Glomerular endothelial cell (primary cell): ENCODE measurements at places on chromosomes 13 and 19. TPM values are rescaled to one million over a fixed set of nuclear protein-coding genes. Genes with fewer than 3 reads are reported as not detected.

FAAP24 gene
- total RNA-seq: 1.6 and 1.9 TPM in 2 replicates

ZNF578 gene
- 3.5 and 4.3 TPM in 2 replicates for total RNA-seq

KASH5 gene
- total RNA-seq: not detected in 2 replicates

TEX29 gene
- not detected in 2 replicates for total RNA-seq

KIR2DL4 gene
- total RNA-seq: 0.41 TPM in 1 of 2 replicates, not detected in the other

TMEM150B gene
- total RNA-seq: not detected in 2 replicates

TMEM86B gene
- total RNA-seq: 1.5 and 2.8 TPM in 2 replicates

ZNF66 gene
- 2.5 and 5.3 TPM in 2 replicates for total RNA-seq

FCGBP gene
- 0.12 and 0.82 TPM in 2 replicates for total RNA-seq

TMEM59L gene
- total RNA-seq: 1.4 and 1.6 TPM in 2 replicates

CCDC9 gene
- 10.0 and 19.9 TPM in 2 replicates for total RNA-seq

DNA sequence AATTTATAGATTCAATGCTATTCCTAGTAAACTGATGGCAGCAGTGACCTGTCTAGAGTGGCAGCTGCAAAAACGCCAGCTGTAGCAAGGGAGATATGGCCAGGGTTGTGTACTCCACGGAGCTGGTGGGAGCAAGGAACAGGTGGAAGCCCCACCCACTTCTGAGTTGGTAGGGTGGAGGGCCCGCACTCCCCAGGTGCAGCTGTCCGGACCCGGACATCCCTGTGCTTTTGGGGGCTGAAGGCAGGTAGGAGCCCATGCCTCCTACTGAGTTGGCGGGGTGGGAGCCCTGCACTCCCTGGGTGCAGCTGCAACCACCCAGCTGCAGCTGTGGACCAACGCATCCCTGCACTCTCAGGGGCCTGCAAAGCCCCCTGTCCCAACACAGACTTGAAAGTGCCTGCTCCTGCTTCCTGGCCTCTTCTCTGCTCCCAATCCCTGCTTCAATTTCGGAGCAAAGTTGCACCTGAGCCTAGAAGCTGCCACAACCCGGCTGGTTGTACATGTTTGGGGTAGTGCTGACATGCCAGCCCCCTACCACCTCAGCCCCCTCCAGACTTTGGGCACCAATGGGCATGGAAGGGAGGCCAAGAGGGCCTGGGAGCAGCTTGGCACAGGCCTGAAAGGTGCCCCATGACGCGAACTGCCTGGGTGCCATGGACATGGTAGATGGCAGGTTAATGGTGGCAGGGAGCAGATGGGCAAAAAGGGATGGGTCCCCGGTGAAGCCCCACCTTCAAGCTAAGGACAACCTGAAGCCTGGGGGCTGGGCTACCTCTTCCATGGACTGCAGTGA is 19.8 kb downstream of the UGGT2 start:
- DNase-seq: no peak

DNA sequence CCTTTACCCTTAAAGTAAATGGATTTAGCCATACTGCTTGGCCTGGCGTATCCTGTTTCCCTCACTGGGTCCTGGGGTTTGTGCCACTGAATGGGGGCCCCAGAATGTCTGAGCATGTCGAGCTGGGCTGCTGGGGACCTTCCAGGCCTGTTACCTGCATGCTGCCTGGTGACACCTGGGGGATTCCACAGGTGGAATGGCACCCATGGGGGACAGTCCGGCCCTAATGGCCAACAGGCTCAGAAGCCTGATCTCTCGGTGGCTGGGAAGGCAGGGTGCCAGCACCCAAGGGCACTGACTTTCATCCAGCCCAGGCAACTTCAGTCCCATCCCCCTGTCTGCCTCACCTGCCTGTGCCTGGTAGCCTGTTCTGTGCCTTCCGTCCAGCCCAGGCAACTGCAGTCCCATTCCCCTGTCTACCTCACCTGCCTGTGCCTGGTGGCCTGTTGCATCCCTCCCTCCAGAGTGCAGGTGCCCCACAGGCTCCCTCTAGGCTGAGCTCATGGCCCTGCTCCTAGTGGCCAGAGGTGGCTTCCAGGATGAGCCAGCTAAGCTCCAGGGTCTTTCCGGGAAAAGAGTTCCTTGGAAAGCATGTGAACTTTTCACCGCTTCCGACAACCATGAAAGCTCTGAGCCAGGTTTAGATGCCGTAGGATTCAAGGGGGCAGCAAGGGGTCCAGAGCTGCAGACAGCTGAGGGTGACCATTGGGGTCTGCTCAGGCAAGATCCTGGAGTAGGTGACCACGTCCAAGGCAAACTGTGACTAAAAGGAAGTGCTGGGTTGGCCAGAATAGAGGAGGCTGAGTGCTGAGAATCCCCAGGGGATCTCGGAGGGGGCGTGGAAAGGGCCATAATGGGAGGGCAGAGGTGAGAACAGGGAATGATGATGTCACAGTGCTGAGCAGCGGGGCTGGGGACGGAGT is 30.3 kb upstream of the ZNF492 start:
- DNase-seq: no peak

DNA sequence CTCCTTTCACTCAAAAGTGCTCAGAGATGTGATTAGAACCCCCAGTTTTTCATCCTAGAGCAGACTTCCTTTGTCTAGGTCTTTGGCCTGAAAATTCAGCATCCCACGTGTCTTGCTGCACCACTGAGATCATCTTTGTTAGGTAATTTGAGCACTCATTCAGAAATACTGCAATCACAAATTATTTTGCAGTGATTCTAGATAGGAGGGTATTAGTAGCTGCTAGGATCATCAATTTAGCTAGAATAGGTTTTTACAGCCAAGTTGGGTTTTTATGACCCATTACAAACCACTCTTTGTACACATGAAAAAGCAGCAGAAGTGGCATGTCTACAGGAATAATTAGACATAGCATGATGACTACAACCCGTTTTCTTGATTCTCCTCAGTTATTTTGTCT is 219.6 kb downstream of the GPC6 start:
- no peak for DNase-seq

DNA sequence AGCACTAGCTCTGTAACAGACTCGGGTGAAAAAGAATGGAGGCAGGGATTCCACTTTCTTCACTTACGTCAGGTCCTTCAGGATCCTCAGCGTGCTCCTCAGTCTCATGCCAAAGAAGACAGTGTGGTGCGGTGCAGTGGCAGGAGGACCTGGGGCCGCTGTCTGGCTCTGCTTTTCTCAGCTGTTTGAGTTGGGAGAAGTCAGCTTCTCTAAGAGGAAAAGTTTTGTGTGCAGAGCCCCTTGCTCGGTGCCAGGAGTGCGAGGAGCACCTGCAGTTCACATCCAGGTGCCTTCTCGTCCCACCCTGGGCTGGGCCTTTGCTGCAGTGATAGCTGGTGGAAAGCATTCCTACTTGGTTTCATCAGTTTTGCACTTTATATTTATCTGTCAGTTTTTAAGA is 77.9 kb upstream of the TEX29 start:
- DNase-seq: no peak

DNA sequence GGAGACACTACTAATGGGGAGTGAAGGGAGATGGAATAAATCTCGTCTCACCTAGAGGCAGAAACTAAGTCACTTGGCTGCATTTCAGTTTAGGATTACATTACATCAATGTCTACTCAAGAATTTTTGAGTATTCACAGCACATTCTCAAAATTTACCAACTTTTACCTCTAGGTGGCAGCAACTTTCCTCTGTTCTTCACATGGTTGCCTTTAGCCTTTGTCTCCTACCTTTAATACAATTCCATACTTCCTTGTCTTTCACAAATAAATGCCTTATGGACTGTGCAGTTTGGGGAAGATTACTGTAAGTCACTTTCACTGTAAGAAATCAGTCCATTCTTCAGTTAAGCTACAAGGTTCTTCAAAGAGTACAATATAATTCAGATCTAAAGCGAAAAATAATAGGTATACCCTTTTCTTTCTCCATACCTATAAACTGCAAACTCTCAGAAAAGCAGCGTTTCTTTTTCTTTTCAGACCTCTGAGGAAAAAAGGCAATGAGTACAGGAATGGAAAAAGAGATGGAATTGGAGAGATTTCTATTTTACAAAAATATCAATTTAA is 379.4 kb downstream of the KLF12 start:
- peak; percentile 58 for DNase-seq

GRCh38 chr19:50718255-50719118 is 1.1 kb downstream of the SHANK1 start:
- DNase-seq: no peak

DNA sequence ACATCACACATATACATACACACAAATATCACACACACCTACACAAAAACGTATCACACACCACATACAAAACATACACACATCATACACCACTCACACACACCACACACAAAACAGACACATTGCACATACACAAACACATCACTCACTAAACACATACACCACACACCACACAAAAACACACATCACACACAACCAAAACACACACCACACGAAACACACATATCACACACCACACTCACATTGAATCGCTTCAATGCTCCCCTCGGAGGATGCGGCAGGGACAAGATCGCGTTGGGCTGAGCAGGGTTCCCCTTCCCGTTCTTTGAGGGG is 131.5 kb downstream of the CRYL1 start:
- no peak for DNase-seq

DNA sequence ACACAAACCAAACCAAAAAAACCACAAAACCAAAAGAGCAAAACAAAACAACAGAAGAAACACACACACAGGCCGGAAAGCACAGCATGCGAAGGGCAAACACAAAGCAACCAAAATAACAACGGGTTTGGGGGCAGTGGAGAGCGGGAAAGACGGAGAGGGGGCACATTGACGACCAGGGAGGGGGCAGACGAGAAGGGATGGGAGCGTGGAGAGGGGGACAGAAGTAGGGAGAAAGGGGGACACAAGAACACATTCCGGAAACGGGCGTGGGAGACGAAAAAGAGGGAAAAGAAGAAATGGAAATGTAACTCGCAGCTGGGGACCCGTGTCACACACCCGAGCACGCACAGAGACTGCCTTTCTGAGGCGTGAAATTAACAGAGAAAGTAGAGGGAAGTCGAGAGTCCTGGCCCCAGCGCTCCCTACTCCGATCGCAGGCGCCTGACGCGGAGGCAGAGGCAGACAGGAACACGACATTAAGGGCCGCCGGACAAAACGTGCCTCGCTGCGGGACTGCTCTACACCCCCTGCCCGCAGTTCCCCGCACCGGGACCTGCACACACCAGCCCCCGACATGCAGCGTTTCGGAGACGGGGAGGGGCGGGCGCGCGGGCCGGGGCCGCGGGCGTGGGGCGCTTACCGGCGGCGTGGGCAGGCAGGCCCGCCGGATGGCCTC is 652 bp downstream of the POU4F1 start:
- no peak for DNase-seq

DNA sequence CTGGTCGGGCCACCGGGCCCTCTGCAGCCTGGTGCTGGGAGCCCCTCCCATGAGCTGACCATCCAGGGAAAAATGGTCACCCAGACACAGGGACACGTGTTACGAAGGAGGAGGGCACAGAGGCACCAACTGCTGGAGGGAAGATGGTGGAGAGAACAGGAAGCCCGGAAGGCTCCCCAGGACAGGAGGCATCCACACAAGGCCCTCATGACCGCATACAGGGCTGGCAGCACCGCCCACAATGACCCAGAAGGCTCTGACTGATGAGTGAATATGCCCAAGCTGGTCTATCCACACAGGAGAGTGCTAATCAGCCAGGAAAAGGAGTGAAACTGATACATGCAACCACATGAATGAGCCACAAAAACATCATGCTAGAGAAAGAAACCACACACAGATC is 14.0 kb upstream of the TMEM86B start:
- no peak for DNase-seq

DNA sequence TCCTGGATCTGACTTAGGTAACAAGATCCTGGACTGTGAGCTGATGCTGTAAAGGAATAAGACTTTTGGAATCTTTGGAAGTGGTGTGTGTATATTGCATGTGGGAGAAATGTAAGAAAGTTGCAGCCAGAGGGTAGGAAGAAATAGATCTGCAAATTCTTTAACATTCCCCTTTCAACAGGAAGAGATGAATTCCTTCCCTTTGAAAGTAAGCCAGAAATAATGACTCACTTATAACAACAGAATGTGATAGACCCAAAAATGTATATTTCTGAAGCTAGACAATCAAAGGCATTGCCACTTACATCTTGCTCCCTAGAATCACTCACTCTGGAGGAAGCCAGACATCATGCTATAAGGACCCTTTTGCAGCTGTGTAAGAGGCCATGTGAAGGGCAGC is 9.8 kb upstream of the SIAH3 start:
- DNase-seq: no peak

- DNase-seq: no peak
These were observed 516.0 kb downstream of the DCT start for GRCh38 chr13:93963266-93964145.

DNA sequence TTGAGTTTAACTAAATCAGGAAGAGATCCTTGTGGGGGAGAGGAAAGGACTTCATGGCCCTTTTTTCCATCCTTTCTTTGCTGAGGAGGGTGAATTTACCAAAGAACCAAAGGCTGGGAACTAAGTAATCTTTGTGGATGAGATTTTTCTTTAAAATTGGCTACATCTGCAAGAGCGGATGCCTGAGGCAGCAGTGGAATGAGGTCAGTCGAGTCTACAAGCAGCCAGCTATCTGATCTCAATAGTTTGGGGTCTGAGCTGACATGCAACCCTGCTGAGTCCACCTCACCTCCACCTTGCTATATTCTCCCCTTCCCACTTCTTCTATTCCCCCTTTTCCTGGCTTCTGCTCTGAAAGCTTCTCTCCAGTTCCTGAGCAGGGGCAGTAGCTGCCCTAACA is 3.6 kb upstream of the DNAJC15 start:
- no peak for DNase-seq

DNA sequence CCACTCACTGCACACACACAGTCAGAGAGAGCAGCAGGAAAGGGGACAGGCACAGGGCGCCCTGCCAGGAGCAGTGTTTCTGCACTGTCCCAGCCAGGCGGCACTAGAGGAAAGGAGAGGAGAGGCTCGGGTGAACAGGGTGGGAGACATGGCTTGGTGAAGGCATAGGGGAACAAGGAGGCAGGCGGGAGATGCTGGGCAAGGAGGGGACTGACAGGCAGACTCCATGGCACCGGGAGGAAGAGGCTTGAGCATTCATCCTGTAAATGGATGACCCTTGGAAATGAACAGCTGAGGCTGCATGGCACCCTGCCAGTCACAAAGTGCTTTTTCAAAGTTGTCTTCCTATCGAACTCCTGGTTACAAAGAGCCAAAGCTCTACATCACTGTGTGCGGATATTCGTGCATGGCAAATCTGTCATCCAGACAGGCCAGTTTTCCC is 22.4 kb downstream of the MED26 start:
- no peak for DNase-seq
